H4 (cell line): ENCODE measurements at places on chromosomes 7 and 10. TPM values are rescaled to one million over a fixed set of nuclear protein-coding genes. Genes with fewer than 3 reads are reported as not detected.
A peak's percentile ranks its signal among the peaks of the same experiment; 100 is the strongest.

GRCh38 chr7:27767374-27767773, 27.4 kb downstream of the TAX1BP1 start:
- no peak for DNase-seq

GRCh38 chr10:121668314-121669027, 70.2 kb upstream of the FGFR2 start:
- DNase-seq = peak; percentile 53

DNA sequence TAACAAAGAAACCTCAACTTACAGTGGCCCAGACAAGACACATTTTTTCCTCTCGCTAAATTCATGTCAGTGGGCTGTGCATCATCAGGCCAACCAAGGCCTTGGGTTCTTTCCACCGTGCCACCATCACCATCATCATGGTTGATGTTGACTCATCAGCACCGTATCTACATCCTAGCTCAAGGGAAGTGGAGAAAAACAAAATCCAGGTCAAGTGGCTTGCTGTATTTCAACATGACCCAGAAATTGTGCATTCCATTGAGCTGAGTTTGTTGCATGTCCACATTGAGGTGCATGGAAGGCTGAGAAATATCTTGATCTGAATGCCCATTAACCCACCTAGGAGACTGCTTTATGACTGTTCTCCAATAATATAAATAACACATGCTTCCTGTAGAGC, 312.4 kb upstream of the CDC14C start:
- peak; percentile 39 for DNase-seq

- no peak for DNase-seq
Observed at GRCh38 chr10:114084215-114084614, 40.5 kb downstream of the ADRB1 start.

- DNase-seq = peak; percentile 13
Observed at GRCh38 chr10:6498771-6499170, 81.3 kb downstream of the PRKCQ start.

DNA sequence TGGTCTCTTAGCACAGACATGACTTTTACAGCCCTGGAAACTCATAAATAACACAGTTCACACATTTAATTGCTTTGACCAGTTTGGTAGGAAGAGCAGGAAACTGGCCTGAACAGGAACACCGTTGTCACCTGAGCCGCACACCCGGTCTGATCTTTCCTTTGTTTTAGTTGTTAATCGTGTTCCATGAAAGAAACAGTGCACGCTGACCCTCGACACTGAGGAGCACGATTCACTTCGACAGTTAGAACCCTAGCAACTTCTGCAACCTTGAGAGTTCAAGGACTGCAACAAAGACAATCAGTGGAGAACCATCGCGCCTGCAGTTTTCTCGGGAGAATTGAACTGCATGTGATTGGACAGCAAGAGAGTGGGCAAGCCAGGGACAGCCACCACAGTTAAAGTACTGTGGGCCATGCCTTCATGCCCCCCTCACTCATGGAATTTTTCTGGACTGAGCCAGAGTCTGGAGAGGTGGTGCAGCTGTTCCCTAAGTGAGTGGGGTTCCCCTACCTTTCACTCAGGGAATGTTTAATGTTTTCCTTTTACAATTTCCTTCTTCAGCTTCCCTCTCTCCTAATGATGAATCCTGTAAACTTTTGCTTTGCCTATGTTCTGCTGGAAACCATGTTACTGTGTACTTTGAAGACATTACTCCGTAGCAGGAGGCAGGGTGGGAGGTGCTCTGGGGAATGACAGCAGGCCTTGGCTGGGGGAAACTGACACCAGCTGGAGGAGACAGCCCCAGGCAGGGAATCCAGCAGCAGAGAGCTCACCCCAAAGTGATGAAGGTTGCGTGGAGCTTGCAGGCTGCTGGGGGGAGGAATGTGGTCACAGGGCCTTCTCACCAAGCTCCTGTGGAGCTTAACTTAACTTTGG, 198.7 kb downstream of the ZNF438 start:
- no peak for DNase-seq

DNA sequence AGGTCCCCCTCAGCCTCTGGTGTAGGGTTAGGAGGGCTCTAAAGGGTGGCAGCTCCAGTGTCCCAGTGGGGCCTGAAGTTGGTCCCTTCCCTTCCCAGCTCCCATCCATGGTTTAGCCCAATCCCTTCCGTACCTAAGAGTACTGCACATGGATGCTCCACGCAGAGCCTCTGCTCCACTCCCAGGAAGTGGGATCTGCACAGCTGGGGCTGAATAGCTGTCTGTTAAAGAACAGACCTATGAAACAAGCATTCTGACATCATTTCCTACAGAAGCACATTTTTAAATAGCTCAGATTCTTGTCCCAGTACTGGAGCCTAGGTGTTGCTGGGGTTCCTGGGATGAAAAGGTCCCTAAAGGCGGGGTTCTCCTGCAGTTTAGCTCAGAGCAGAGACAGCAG, 135.9 kb downstream of the ZMYND11 start:
- no peak for DNase-seq

- no peak for DNase-seq
Observed at GRCh38 chr10:30219971-30220751, 128.9 kb downstream of the MTPAP start.

DNA sequence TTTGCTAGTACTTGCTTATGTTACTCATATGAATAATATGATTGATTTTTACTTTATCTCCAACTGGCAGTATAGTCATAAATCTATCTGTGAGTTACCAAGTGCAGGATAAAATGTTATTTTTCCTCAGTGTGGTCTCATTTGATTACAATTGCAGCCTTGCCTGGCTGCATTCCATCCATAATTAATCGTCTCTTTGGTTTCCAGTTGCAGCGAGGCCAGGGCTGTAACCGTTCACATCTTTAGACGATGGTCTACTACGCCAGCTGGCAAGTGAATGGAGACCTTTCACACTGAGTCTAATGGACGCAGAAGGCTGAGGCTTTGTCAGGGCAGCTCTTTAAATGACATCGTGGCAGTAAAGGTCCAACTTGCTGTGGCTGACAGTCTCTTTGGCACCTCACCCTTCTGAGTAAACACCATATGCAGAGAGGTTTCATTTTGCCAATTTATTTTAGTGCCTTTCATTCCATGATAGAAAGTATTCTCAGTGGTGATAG, 84.0 kb downstream of the ARL4A start:
- DNase-seq = peak; percentile 88

DNA sequence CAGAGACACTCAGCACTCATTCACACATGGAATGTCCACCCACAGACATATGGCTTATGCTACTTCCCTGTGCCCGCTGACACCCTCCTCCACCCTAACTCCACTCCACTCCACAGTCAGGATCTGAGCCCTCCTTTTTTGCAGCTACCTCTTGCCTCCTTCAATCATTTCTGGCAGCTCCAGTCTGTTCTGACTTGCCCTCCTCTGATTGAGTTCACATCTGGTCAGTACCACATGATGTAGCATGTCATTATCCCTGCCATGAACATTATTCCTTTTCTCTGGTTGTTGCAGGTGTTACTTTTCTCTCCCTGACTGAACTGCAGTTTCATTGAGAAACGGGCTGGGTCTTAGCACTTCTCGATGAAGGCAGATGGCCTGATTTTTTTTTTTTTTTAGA, 130.1 kb upstream of the EGR2 start:
- no peak for DNase-seq

DNA sequence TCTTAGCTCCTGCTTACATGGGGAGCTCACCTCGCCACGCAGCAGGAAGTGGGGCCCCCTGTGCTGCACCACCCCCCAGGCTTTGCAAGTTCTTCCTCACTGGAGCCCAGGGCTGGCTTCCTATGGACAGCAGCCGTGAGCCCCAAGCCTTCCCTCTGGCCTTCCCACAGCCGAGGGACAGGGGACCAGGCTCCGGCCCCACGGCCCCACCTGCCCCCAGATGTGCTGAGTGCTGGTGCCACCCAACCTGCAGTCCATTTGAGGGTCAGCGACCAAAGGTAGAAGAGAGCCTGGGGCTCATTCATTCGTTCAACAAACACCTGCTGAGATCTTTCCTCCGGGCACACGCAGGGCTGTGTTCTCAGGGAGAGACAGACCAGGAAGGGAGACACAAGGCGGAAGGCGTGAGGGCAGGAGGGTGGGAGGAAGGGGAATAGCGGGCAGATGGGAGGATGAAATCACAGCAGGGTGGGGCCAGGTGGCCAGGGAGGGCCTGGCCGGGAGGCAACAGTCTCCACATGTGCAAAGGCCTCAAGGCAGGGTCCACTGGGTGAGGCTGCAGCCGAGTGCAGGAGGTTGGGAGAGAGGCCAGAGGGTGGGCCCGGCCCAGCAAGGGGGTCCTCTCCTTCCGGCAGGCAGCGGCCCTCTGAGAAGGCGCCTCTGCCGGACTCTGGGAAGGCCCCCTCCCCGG, 100.1 kb downstream of the FOXL3 start:
- no peak for DNase-seq

- DNase-seq = peak; percentile 19
Observed at GRCh38 chr7:106239406-106239805, 45.4 kb downstream of the NAMPT start.

- no peak for DNase-seq
Observed at GRCh38 chr10:24784923-24785322, 61.2 kb upstream of the ARHGAP21 start.

- no peak for DNase-seq
Observed at GRCh38 chr7:70776627-70777101, 355.3 kb upstream of the GALNT17 start.

GRCh38 chr7:73978661-73979563, 49.1 kb upstream of the ELN start:
- peak; percentile 93 for DNase-seq

The GPR26 gene
- total RNA-seq = not detected in 2 replicates

The CLRN3 gene
- total RNA-seq = 0.64 TPM in 1 of 2 replicates, not detected in the other

The SFTPA2 gene
- not detected in 2 replicates for total RNA-seq

The AASS gene
- total RNA-seq = 18.4 and 18.7 TPM in 2 replicates

The SLC29A4 gene
- total RNA-seq = 27.4 and 44.7 TPM in 2 replicates

The PON3 gene
- total RNA-seq = not detected in 2 replicates
